ENCODE measurements at places on chromosomes 2 and 18.
A peak's percentile ranks its signal among the peaks of the same experiment; 100 is the strongest.

- DNase-seq = no peak
Observed at GRCh38 chr2:226887940-226888339, 52.1 kb downstream of the RHBDD1 start.

DNA sequence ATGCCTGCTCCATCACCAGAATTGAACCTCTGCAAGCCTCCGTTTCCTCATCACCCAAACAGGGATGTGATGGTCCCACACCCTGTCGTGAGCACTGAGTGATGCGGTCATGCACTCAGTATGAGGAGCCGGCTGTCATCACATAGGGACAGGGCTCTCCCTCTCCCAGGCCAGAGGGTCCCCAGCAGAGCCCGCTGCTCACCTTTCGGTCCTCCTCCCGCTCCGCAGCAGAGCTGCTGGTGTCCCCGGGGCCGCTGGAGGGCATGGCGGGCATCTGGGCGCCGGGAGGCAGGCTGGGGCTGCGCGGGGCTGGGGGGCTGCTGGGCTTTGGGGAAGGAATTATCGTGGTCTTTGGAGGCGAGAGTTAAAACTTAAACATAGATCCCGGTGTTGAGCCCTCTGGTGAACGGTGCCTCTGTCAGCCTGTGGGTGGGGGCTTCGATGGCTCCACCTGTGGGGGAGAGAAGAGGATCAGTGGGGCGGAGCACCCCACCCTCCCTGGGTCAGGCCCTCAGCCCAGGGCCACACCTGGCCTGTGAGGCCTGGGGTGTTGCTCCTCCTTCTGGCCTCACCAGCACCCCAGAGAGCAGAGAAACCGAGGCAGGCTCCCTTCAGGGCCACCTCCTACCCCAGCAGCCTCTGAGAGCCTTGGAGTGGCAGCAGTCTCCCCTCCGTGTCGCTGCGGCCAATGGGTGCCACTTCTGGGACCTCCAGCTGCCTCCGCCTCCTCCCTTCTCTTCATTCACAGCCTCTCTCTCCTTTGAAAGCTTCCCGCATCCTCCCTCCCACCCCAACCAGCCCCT, 27.8 kb downstream of the DNMT3A start:
- DNase-seq = no peak

DNA sequence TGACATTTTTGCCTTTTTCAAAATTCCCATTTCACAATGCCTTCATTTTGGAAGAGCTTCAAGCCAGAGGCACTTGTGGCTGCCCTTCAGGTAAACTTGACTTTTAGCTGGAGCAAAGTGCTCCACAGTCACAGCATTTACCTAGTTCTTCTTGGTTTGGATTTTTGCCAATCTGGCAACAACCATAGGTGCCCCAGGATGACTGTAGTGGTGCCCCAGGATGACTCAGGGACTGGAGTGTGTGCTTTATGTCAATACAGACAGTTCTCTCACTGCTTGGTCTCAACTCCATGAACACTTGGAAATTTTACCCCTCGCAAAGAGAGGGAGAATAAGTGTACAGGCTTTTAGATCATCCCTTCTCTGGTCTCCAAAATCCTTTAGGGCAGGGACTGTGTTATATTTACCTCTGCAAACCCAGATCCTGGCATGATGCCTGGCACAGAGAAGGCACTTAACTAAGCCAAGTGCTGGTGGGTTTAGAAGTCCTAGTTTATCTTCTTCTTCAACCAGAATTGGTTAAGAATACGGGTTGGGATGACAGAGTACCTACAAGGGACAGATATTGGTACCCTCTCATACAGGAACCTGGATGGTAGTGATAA, 15.3 kb upstream of the PTPN4 start:
- DNase-seq = no peak

DNA sequence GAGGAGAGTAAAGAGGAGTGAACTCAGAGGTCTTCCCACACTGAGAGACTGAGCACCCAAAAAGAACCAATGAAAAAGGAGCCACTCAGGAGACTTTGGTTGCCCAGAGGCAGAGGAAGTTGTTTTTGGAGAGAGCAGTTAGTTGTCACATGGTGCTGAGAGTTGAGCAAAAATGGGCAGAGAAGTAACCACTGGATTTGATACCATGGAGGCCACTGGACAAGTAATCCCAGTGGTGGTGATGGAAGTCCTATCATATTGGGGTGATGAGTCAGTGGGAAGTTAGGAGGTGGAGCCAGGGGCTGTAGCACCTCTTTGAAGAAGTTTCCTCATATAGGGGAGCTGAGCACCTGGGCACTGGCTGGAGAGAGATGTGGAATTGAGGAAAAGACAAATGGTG, 235.8 kb downstream of the TPGS2 start:
- DNase-seq = no peak

DNA sequence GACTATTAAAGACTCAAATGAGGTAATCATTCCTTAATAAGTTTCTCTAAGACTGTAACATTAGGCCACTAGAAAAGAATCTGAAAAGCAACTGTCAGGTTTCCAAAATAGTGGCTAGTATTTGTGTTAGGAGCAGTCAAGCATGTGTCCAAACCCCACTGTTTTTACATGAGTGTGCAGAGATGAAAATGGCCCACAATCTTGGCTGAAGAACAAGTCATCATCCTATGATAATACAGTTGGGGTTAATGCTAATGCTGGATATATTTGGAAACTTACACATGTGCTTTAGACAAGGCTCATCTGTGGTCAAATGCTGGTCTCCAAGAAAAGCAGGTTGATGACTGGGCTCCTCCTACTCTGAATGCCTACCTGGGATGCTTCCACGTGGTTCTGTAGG, 73.6 kb downstream of the MAIP1 start:
- no peak for DNase-seq

DNA sequence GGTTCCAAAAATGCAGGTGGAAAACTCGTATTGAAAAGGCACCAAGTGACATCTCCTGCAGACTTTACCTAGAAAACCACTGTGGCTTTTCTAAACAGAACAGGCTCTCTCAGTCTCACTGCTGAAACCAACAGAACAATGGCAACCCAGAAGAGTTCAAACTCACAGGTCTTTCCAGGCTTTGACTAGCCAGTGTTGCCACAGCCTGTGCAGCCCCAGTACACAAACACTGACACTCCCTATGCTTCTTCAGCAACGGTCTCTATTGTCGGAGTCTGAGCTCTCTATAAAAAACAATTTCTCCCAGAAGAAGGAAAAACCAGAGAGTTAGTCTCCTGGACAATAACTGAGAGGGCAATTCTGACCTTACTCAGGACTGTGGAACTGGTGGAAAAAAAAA, 87.8 kb upstream of the RNU4ATAC start:
- no peak for DNase-seq

GRCh38 chr2:22867973-22868372, 517.0 kb upstream of the KLHL29 start:
- no peak for DNase-seq

- DNase-seq = no peak
Observed at GRCh38 chr2:232395586-232395985, 11.1 kb upstream of the ALPG start.

DNA sequence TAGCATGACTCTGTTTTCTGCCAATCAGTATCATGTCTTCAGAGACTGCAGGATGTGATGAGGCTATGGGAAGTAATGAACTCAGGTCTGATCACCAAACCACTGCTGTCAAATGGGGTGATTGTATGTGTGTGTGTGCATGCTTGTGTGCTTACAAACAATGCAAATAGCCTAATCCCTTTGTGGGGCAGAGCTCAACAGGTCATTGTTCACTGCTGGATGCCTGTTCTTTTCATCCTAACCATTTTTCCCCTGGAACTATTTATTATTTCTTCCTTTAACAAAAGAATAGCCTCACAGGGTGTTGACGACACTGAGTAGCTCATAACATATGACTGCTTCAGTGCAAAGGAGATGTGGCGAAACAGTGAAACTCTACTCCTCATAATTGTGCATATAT, 55.9 kb downstream of the NXPH2 start:
- DNase-seq = no peak

- peak; percentile 24 for DNase-seq
Observed at GRCh38 chr2:227374158-227374557, 4.9 kb downstream of the TM4SF20 start.

DNA sequence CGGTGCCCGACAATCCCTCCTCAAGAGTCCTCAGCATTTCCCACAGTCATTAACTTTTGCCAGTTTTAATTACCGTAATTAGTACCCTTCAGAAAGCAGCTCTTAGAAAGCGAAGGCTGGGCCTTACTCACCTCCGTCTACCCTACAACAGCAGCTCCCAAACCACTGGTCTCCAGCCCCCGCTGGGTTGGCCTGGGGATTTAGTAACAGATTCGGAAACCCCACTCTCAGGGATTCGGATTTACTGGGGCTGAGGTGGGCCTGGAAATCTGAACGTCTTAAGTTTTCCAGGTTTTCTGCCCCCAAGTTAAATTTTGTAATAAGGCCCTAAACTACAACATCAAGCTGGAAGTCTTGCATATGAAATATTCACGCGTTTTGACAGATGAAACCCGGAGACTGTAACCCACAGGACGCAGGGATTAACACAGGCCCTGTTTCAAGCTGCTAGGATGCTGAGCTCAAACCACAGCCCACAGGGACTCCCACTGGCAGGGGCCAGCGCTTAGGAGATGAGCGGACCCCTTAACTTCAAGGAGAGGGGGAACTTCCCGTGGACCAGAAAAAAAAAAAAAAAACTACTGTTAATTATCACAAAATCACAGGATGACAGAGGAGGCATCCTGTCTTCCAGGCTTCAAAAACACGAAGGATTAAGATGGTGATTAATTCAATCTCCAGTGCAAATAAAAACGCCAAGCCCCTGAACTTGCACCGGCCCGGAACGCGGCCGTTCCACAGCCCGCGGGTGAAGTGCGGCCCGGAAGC, 985 bp downstream of the ILKAP start:
- DNase-seq = no peak

DNA sequence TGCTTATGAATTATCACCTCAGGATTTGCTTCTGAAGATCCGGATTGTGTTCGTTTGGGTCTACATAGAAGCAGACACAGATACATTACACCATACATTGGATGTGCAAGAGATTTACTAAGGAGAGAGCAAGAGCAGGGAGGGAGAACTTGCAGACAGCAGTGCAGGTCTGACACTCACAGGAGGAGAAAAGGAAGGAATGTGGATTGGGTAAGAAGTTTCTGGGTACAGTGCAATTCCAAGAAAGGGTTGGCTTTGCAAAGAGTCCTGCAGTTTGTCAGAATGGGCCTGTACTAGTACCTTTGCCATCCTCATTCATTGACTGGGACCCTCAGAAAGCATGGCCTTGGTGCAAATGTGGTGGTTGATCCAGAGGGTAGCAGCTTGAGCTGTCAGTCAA, 4.8 kb upstream of the THOC1 start:
- no peak for DNase-seq

DNA sequence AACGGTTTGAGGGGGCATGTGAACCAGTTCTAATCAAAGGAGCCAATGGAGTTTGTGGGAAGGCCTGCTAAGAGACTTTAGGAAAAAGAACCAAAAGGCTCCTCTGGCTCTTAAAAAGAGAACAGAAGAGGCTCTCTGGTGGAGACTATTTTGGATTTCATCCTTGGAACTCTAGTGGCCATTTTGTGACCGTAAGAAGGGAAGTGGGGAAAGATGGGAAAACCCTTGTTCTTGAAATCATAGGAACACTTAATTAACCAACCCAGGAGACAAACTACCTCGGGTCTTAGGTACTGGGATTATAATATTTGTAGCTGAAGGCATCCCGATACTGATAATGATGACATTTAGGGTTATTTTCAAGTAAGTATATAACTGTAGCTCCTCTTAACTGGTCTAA, 125.3 kb upstream of the SP3 start:
- no peak for DNase-seq

DNA sequence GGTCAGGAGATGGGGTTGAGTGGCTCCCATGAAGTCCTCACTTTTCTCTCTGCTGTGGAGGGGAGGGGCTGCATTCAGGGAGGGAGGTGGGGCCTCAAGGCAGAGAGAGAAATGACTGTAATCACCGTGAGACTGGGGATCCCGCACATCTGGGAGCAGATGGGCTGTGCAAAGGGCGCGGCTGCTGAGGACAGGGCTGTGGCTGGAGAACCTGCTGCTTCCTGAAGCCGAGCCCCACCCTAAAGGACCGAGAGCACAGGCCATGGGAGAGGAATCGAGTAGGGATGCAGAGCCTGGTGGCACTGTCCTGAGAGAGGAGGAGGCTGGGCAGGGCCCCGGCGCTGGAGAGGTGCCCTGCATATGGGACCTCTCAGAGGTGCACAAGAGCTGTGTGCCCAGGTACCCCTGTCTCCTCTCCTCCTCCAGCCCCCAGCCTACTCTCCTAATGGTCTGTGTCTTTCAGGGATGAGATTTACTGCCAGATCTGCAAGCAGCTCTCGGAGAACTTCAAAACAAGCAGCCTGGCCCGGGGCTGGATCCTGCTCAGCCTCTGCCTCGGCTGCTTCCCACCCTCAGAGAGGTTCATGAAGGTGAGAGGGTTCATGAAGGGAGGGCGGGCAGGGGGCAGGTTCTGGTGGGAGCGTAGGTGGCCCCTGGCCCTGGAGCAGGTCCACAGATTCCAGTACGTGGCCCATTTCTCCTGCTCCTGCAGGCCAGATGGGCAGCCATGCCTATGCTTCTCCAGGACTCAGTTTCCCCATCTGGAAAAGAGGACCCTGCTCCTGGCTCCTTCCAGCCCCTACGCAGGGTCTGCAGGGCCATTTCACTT, 25.9 kb upstream of the GPR17 start:
- no peak for DNase-seq

DNA sequence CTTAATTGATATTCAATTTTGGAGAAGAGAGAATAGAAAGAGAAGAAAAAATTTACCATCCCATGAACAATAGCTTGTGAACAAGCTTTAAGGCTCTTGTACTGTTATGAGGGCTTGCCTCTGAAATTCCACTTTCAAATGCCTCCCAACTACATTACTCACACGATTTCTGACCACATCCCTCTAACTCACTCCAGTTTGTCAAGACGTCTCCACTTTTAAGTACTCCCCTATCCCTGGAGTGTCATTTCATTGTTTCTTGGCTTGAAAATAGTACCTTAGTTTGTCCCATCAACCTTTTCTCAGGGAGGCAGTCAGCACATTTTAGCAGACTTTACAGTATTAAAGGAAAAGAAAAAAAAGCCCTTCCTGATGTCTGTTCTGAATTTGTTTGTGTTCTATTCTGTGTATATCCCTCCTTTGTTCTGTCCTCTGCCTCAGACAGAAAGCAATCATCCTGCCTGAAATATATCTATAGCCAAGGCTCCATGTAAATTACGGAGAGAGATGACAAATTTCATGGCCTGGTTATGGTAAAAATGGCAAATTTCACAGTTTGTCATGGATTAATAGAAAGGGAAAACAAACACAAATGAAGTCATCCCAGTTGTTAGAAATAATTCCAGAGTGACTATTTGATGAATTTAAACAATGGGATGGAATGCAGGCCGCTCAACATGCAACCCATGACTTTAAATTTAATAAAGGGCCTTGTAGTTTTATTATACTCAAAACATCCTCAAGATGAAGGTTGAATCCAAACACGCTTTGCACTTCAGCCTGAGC, 228.8 kb downstream of the ETAA1 start:
- no peak for DNase-seq
